Activated CD8-positive, alpha-beta T cell treated with anti-CD3 and anti-CD28 coated beads for 36 hours (primary cell): ENCODE measurements at places on chromosomes 3 and 15.

DNA sequence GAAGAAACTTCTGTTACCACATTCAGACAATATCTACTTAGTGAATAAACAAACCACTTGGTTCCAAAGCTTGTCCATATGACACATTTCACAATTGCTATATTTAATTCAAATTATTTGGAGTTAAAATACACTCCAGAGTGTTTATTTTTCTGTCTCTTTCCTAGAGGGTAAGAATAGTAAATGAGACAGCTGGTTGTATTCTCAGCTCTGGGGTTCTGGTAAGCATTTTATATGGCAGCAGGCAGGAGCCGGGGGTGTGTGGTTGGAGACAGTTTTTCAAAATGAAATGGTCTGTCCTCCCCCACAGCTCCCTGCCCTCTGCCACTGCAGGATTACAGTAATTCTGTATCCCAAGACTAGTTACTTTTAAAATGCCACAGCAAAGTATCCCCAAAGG, 10.9 kb upstream of the SEC61A1 start:
- no peak for DNase-seq

DNA sequence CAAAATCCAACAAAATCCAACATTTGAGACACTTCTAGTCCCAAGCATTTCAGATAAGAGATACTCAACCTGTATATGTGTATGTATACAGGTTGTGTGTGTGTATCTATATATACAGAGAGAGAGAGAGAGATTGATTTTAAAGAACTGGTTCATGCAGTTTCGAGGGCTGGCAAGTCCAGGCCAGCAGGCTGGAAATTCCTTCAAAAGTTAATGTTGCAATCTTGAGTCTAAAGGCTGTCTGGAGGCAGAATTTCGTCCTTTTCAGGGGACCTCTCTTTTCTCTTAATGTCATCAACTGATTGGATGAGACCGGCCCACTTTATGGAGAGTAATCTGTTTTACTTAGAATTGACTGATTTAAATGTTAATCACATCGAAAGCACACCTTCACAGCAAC, 199.6 kb upstream of the IL12A start:
- DNase-seq = no peak

DNA sequence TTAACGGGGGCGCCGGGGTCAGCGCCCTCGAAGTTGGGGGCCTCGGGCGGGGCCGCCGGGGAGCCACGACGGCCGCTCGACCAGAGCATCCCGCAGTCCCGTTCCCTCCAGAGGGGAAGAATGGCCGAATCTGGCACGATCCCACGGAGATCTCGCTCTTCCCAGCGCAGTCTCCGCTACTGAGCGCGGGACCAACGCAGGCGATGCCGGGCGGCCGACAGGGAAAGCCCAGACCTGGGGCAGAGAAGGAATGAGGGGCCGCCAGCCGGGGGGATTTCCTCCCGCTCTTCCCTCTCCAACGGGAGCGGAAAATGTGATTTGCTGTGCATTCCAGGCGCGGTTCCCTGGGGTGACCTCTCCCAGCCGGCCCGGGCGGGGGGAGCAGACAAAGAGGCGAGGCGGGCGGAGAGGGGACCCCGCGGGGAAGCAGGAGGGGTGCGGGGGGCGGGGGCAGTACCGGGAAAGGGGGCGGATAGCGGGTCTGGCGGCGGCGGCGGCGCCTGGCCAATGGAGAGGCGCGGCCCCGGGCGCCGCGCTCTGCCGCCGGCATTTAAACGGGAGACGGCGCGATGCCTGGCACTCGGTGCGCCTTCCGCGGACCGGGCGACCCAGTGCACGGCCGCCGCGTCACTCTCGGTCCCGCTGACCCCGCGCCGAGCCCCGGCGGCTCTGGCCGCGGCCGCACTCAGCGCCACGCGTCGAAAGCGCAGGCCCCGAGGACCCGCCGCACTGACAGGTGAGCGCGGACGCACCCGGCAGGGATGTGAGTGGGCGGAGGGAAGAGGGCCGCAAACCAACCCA, at the start of gene GREM1:
TSS of gene GREM1 (plus strand) at position 579 of the 801 bp plus-strand sequence. CDS start 12,687 bp downstream, outside the sequence.
- DNase-seq = no peak

DNA sequence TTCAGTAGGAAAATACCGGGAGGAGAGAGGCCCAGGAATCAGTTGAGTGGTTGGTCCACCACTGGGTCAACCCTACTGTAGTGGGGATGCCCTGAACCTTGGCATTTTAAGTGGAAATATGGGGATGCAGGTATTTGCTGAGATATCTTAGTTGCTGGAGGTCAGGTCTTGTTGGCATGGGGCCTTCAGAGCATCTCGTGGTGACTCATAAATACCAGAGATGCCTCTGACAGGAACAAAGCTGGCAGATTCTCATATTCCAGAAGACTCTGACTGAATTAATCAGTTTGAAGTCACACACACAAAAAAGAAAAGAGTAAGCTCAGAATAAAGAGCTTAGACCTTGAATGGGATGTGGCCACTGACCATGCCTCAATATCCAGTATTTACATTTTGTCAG, 91.6 kb downstream of the CACNA2D3 start:
- no peak for DNase-seq

DNA sequence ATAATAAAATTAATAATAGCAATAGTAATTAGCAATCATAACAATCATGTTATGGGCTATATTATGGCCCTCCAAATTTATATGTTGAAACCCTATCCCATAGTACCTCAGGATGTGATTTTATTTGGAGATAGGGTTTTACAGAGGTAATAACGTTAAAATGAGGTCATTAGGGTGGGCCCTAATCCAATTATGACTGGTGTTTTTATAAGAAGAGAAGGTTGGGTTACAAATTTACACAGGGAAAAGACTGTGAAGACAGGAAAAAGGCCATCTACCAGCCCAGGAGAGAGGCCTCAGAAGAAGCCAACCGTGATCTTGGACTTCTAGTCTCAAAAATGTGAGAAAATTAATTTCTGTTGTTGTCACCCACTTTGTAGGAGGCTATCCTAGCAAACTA, 353.1 kb downstream of the CHL1 start:
- DNase-seq = no peak

DNA sequence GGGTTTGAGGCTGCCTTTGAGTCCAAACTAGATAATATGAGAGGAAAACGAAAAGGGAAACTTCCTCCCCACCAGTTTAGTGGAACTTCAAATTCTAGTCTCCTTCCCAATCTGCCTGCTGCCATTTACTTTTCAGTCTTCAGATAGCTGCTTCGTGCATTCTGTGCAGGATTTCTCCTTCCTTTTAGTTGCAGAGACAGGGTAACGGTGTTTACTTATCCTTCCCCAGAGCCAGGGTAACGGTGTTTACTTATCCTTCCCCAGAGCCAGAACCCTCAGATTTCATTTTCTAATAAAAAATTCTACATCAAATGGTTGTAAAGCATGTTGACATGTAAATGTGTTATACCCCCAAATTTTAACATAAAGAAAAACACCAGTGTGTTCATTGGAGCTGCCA, 282.6 kb downstream of the VPS13C start:
- DNase-seq = no peak
